ENCODE measurements at places on chromosomes 2 and 18. TPM values are rescaled to one million over a fixed set of nuclear protein-coding genes. Genes with fewer than 3 reads are reported as not detected.

EVX2 gene
- 0.10 TPM for total RNA-seq

GRCh38 chr2:126662621-126663020 is 6.7 kb downstream of the GYPC start:
- H3K36me3 ChIP-seq, result peaks cover 4% of the 10 kb centered on the region
- H3K27me3 ChIP-seq, result peaks cover 7% of the 10 kb centered on the region
- H3K4me1 ChIP-seq, result peaks cover 64% of the 10 kb centered on the region
- H3K27ac ChIP-seq, result peak overlapping the region; percentile 39
- no peak overlapping the region for H3K4me3 ChIP-seq
- DNase-seq, result no peak

LYG2 gene
- total RNA-seq, result not detected

DNA sequence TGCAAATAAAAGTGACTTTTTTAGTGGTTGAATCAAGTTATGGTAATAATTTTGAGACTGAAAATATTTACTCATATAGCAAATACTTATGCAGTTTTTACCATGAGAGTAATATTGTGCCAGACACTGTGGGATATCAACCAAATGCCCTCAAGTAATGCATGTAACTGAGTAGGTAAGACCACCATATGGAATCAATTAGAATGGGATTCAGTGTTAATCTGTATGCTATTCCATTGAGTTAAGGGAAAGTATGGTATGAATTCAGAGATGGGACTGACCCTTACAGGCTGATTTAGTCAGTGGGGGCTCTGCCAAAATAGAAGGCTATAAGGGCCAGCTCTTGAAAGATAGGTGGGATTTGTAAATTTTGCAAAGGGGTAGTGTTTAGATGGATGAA is 131.6 kb downstream of the CCDC85A start:
- peaks cover 11% of the 10 kb centered on the region for H3K4me1 ChIP-seq
- peaks cover 11% of the 10 kb centered on the region for H3K27me3 ChIP-seq
- H3K36me3 ChIP-seq, result no peaks in the 10 kb centered on the region
- DNase-seq, result no peak
